ENCODE measurements at places on chromosomes 16 and 17. TPM values are rescaled to one million over a fixed set of nuclear protein-coding genes. Genes with fewer than 3 reads are reported as not detected.
A peak's percentile ranks its signal among the peaks of the same experiment; 100 is the strongest.

DBF4B gene
- 6.4 TPM for total RNA-seq

ZNF821 gene
- 22.2 TPM for total RNA-seq

LLGL2 gene
- 1.1 TPM for total RNA-seq

C17orf100 gene
- 2.5 TPM for total RNA-seq

HGS gene
- 40.6 TPM for total RNA-seq

- no peak for DNase-seq
Measured at GRCh38 chr16:58048494-58049231, 23.1 kb downstream of the MMP15 start.

GRCh38 chr17:74037320-74037719 lies 166.2 kb upstream of the RPL38 start:
- peak; percentile 35 for DNase-seq

- peak; percentile 63 for DNase-seq
Measured at GRCh38 chr17:78324391-78325075, 35.3 kb downstream of the SOCS3 start.

DNA sequence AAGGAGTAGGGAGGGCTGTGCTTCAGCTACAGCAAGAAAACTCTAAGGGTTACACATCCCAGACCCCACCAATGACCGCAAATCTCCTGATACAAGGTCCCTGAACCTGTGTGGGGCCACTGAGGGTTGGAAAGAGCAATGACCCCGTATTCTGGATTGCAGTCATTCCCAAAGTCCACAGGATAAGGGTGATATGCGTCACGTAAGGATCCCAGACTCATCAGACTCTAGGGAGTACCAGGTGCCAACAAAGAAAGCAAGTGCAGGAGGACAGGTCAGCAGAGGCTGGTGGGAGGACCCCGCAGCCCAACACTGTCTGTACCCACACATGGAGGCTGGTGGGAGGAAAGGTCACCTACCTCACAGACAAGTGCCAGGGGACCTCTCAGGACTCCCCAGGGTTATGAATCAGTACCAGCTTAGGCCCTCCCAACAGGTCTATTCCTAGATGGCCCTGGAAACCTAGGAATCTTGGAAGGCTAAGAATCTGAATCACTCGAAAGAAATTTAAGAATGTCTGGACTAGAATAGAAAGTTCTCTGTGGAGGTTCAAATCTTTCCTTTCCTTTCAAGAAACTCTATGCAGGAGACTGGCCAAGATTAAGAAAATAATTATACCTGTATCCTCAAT lies 16.2 kb downstream of the PITPNA start:
- no peak for DNase-seq

DNA sequence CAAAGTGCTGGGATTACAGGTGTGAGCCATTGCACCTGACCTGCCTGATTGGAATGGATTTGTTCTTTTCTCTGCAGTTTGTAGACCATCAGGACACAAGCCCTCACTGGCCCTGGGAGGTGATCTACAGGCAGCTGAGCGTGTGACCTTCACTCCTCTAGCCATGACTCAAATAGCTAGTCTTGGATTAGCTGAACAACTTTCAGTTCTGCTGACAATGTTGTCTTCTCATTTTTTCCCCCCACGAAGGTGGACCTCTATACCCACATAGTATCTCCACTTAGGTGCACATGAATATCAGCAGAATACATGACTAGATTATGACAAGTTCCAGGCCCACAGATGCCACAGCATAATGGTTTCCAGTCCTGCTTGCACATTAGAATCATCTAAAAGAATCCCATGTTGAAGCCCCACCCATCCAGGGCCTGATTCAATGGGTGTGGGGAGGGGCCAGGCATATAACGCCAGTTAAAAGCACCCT lies 36.8 kb downstream of the HS3ST3B1 start:
- DNase-seq: no peak

- DNase-seq: no peak
Measured at GRCh38 chr16:51761001-51761400, 609.9 kb upstream of the SALL1 start.

DNA sequence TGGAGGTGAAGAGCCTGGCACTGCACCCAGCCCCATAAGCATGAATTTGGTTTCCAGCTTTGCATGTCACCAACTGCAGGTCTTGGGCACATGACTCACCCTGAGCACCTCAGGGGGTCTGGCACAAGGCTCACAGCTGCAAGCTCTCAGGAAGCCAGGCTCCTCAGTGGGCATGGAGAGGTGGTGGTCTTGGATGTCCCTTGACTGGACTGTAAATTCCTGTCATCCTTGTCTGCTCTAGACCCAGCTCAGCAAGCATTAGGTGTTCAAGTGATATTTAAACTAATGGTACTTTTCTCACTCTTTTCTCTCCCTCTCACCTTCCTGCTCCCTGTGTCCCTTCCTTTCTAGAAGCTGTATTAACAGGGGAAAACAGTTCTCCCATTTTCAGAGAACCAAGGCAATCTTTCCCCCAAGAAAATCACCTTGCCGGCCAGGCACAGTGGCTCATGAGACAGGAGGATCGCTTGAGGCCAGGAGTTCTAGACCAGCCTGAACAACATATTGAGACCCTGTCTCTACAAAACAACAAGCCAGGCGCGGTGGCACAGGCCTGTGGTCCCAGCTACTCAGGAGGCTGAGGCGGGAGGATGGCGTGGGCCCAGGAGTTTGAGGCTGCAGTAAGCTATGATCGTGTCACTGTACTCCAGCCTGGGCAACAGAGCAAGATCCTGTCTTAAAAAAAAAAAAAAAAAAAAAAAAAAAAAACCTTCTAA lies 5.1 kb upstream of the KIFC3 start:
- DNase-seq: no peak

DNA sequence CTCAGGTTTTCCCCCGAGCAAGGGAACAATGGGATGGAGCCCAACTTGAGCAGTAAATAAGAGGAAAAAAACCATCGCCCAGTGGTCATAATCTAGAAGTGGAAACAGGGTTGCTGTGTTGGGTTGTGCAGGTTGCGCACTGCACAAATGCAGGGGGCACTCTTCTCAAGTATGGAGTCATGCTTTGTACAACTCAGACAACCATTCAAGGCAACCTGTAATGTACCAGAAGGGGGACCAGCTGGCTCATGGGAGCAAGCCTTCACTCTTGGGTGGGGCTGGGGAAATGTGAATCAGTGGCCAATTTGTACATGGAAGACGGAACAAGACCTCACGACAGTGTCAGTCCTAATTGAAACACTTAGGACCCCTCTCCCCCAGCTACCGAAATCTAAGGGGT lies 23.9 kb upstream of the LITAF start:
- DNase-seq: no peak

DNA sequence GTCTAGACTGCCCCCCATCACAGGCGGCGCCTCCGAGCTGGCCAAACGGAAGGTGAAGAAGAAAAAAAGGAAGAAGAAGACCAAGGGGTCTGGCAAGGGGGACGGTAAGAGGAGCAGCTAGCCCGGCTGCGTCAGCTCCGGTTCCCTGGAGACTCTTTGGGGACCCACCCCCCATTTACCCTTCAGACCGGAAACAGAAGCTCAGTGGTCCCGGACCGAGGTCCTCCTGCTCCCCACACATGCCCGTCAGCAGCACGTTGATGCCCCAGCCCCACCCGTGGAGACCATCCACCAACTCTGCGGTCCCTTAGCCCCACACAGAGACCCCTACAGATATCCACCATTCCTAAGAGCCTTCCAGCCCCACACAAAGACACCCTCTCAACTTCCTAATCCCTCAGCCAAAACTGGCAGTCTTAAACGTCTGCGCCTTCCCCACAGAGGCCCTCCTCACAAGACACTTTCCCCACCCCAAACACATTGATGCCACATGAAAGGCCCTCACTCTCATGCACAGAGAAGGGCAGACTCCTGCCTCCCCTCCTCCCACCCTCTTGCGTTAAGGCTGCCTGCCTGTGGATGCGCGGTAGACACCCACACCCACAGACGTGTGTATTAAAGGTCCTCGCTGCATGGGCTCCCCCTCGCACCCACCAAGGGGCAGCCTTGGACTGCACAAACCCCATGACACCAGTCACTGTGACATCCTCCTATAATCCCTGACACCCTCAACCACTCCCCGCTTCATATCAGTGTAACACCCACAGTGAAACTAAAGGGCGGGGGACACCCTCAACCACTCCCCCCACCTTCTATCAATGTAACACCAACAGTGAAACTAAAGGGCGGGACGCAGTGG lies 58.2 kb upstream of the RPH3AL start:
- peak; percentile 7 for DNase-seq

DNA sequence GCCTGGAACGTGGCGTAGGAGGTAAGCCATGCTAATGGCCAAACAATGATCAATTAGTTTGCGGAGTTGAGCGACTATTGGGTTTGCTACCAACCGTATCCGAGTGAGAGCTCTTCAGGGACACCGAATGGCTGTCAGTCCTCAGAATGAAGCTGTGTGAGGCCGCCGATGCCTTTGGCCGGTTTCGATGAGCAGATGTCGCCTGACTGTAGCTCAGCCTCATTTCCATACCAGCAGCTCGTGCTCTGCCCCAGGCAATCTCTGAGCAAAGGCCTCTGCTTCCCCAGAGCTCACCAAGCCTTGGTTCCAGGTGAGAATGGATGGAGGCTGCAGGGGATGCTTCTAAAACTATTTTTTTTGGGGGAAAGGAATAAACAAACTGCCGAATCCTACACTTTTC lies 111.7 kb upstream of the HS3ST4 start:
- no peak for DNase-seq

Measured in cerebellum (tissue), 4 donors.